Pons (tissue), 1 donor: ENCODE measurements at places on chromosomes 12 and 14.

DNA sequence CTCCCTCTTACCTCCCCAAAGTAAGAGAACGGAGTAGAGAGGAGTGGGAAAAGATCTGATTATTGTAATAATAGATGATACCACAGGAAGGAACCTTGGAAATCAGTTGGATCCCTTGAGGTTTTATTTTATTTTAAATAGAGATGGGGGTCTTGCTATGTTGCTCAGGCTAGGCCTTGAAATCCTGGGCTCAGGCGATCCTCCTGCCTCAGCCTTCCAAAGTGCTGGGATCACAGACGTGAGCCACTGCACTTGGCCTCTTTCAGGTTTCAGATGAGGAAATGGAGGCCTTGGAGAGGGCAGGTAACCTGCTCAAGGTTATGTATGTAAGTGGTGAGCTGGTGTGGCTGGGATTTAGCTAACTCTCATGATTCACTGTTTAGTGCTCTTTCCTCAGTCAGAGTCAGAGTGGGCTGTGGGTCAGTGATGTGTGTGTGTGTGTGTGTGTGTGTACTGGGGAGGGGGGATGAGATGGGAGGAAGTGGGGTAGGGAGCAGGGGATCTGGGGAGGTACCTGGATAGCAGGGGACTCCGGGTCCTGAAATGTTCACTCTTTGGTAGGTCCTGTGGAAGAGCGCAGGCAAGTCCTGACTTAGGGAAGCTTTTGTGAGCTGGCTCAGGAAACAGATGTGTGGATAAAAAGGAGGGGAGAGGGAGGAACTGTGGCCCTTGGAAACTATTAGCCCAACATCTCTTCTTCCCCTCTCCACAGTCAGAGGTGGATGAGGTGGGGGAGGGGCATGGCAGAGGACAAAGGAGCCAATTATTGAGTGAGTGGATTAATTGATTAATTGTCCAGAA, 4.7 kb upstream of the CISTR start:
- no peak for DNase-seq

DNA sequence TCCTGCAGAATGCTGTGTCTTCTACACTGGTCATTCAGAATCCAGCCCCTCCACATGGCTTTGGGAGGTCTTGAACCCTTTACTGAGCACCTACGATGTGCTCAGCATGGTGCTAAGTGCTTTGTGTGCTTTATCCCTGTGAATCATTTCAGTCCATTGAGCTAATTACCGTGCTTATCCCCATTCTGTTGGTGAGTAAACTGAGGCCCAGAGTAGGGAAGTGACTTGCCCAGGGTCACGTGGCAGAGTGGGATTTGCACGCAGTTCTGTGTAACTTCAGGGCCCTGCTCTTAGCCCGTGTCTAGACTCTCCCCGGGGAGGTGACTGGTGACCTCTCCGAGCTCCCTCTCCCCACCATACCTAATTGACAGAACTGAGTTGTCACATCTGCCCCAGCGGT, 27.4 kb downstream of the MVK start:
- DNase-seq = no peak

DNA sequence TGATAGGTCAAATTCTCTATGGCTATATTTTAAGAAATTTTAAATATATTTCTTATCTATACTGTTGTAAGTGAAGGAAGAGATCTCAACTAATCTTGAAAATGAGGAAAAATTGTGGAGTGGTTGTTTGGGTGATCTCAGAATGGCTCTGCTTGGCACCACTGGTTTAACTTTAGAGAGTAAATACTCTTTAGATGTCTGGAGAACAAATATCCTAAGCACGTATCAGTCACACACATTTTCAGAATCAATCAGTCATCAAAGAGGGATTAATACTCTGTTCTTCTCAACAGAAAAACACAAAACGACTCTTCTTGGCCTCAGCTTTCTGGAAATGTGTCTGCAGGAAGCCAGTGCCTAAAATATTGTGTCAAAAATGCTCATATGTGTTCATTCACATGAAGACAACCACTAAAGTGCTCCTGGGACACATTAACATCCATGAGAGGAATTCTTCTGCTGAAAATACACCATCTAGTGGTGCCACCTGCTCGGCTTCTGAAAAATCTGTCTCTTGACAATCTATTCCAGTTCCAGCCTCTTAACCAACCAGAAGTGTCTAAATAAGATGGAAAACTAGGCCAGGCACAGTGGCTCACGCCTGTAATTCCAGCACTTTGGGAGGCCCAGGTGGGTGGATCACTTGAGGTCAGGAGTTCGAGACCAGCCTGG, 81.1 kb upstream of the CCDC198 start:
- no peak for DNase-seq

DNA sequence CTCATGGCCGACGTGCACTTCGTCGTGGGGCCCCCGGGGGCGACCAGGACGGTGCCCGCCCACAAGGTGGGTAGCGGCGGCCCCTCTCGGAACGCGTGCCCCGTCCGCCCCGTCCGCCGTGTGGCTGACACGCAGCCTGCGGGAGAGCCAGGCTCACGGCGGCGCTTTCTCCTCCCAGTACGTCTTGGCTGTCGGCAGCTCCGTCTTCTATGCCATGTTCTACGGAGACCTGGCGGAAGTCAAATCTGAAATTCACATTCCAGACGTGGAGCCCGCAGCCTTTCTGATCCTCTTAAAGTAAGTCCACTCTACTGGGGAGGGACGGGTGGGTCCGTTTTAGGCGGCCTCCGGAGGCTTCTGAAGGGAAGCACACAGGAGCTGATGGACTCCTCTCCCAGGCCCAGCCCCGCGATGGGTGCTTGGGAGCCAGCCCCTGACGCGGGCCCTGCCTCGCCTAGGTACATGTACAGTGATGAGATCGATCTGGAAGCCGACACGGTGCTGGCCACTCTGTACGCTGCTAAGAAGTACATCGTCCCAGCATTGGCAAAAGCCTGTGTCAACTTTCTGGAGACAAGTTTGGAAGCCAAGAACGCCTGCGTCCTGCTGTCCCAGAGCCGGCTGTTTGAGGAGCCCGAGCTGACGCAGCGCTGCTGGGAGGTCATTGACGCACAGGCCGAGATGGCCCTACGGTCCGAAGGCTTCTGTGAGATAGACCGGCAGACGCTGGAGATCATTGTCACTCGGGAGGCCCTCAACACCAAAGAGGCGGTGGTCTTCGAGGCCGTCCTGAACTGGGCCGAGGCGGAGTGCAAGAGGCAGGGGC, 1.1 kb downstream of the BTBD6 start:
- DNase-seq = no peak
